ENCODE measurements at places on chromosomes 6 and 20. TPM values are rescaled to one million over a fixed set of nuclear protein-coding genes. Genes with fewer than 3 reads are reported as not detected.

FAM209A gene
- total RNA-seq: 1.7 TPM

- peaks cover 59% of the 10 kb centered on the region for H3K27me3 ChIP-seq
- H3K36me3 ChIP-seq: no peaks in the 10 kb centered on the region
- no peak overlapping the region for H3K4me3 ChIP-seq
- DNase-seq: no peak
These were observed 29.1 kb downstream of the TOX2 start for GRCh38 chr20:43943725-43944124.

GRCh38 chr6:162345051-162345511, 382.5 kb downstream of the PRKN start:
- H3K4me1 ChIP-seq: no peaks in the 10 kb centered on the region
- no peak overlapping the region for H3K27ac ChIP-seq
- H3K4me3 ChIP-seq: no peak overlapping the region
- no peaks in the 10 kb centered on the region for H3K36me3 ChIP-seq
- DNase-seq: no peak

SPDEF gene
- total RNA-seq: 0.16 TPM

- peaks cover 19% of the 10 kb centered on the region for H3K4me1 ChIP-seq
- H3K36me3 ChIP-seq: peaks cover 1% of the 10 kb centered on the region
- no peak for DNase-seq
- H3K27me3 ChIP-seq: peaks cover 23% of the 10 kb centered on the region
- no peak overlapping the region for H3K4me3 ChIP-seq
- H3K27ac ChIP-seq: no peak overlapping the region
These were observed 135.0 kb downstream of the CEBPB start for GRCh38 chr20:50325651-50326050.

- H3K27me3 ChIP-seq: peaks cover 18% of the 10 kb centered on the region
- H3K36me3 ChIP-seq: no peaks in the 10 kb centered on the region
- H3K4me1 ChIP-seq: peaks cover 16% of the 10 kb centered on the region
- no peak for DNase-seq
These were observed 73.3 kb downstream of the MRPL14 start for GRCh38 chr6:44053760-44054556.

DNA sequence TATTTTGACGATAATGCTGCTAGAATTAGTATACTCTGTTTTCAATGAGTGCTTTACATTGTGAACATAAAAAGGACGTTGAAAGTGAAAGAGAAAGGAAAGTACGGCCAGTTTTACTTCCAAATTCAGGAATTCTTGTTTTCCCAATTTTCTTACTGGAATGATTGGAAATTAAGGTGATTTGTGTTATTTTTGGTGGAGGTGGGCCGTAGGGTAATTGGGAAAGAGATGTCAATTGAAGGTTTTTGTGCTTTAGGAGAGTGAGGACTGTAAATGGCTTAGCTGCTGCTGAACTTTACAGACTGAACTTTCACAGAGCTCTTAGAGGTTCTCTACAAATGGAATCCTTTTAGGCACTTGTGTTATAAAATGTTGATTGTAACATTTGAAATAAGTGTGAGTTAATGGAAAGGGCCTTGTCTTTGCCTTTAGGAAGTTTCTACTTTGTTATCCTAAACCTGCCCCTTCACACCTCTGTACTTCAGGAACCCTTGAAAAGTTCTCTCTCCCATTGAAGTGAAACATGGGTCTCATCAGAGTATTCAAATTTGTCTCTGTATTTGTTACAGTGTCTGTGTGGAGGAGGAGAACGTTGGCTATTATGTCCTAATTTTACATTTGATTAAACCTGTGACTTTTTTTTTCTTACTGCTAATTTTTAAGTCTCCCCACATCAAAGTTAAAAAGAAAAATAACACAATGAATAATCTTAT, 256.4 kb downstream of the ARID1B start:
- H3K36me3 ChIP-seq: peaks cover 2% of the 10 kb centered on the region
- no peak for DNase-seq
- no peaks in the 10 kb centered on the region for H3K27me3 ChIP-seq
- H3K4me3 ChIP-seq: peak overlapping the region; percentile 94

GRCh38 chr6:79261666-79262065, 27.2 kb upstream of the HMGN3 start:
- no peak for DNase-seq
- peaks cover 23% of the 10 kb centered on the region for H3K27me3 ChIP-seq
- H3K27ac ChIP-seq: no peak overlapping the region
- no peaks in the 10 kb centered on the region for H3K4me1 ChIP-seq
- peaks cover 2% of the 10 kb centered on the region for H3K36me3 ChIP-seq

DNA sequence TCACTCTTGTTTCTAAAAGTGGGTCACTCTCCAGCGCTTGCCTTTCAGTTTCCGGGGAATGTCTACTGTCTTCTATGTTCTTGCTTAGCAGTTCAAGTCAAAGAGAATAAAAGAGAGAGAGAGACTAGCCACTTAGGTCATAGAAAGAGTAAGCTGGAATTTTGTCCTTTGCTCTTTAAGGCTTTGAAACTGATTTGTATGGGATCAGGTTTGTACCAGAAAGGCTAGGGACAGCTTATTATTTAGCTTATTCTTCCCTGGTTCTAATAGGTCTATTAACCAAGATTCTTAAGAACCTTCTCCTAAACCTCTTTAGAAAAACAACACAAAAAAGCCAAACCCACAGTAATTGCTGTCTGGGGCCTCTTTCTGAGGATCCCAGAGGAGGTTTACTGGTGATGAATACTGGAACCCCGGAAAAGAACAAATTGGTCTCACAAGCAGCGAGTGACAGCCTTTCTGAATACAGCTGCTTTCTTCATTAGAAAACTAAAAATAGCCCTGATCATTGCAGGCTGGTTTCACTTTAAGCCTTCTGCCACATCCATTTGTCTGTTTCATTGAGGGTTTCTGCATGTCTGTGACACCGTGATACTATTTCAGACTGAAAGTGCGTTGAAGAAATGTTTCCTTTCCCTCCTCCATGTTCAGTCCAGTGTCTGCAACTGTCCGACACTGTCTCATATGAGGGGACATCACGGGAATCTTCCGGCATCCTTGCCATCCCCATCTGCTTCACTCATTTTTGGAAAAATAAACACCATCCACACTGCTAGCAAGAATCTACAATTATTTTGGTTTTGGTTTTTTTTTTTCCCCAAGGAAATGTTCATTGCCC, 75.1 kb upstream of the ATXN1 start:
- peak overlapping the region; percentile 73 for H3K27ac ChIP-seq
- peak overlapping the region; percentile 90 for H3K4me3 ChIP-seq
- H3K36me3 ChIP-seq: no peaks in the 10 kb centered on the region
- peaks cover 20% of the 10 kb centered on the region for H3K27me3 ChIP-seq

DNA sequence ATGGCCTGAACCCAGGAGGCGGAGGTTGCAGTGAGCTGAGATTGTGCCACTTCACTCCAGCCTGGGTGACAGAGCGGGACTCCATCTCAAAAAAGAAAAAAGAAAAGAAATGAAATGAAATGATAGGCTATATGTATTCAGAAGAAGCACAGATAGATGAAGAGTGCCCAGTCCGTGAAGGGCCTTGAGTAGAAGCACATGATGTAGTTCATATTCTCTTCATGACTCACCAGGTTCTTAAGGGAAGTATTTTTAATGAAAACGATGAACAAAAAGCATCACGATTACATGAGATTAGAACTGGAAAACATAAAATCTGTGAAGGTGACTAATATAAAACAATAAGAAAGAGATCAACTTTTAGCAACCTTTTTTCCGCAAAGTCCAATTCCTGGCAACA, 29.8 kb downstream of the TPD52L1 start:
- H3K4me1 ChIP-seq: no peaks in the 10 kb centered on the region
- H3K27ac ChIP-seq: no peak overlapping the region
- H3K36me3 ChIP-seq: no peaks in the 10 kb centered on the region
- peaks cover 19% of the 10 kb centered on the region for H3K27me3 ChIP-seq
- no peak for DNase-seq

DNA sequence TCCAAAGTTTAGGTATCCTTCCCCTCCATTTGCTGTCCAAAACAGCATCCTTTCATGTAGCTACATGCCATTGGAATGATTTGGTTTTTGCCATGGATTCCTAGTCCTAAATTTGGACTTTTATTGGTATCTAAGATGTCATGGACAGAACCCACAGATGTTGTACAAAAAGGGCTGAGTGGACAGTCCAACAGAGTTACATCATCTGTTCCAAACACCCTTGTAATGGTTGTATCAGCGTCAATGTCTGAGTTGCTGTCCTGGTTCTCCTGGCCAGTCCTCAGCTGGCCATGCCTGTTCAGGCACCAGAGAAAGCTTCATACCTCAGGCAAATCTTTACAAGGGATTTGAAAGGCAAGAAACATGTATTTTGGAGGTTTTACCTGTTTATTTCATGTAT, 191.3 kb downstream of the ESR1 start:
- no peak overlapping the region for H3K27ac ChIP-seq
- no peaks in the 10 kb centered on the region for H3K36me3 ChIP-seq
- H3K4me3 ChIP-seq: no peak overlapping the region
- no peaks in the 10 kb centered on the region for H3K27me3 ChIP-seq

GRCh38 chr6:16961577-16961976, 140.3 kb upstream of the STMND1 start:
- peaks cover 34% of the 10 kb centered on the region for H3K27me3 ChIP-seq
- H3K4me3 ChIP-seq: no peak overlapping the region
- DNase-seq: no peak

DNA sequence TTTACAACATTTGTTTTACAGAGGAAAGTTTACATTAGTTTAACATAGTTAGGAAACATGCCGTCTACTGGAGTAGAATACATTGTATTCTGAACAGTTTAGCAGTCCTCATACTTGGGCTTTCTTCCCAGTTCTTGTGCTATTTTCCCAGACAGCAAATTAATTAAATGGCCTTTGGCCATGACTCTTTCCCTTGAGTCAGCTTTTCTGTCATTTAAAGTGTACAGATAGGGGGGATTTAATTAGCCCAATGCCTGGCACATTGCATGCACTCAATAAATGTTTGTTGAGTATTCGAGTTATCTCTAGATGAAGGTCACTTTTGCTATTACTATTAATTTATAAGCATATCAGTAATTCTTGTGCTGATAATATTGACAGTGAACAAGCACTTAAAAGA, 1.6 kb downstream of the TMEM244 start:
- DNase-seq: no peak
- no peaks in the 10 kb centered on the region for H3K36me3 ChIP-seq
- H3K4me1 ChIP-seq: peaks cover 17% of the 10 kb centered on the region
- H3K27ac ChIP-seq: no peak overlapping the region

GMPR gene
- total RNA-seq: not detected

PNPLA1 gene
- total RNA-seq: not detected

DNA sequence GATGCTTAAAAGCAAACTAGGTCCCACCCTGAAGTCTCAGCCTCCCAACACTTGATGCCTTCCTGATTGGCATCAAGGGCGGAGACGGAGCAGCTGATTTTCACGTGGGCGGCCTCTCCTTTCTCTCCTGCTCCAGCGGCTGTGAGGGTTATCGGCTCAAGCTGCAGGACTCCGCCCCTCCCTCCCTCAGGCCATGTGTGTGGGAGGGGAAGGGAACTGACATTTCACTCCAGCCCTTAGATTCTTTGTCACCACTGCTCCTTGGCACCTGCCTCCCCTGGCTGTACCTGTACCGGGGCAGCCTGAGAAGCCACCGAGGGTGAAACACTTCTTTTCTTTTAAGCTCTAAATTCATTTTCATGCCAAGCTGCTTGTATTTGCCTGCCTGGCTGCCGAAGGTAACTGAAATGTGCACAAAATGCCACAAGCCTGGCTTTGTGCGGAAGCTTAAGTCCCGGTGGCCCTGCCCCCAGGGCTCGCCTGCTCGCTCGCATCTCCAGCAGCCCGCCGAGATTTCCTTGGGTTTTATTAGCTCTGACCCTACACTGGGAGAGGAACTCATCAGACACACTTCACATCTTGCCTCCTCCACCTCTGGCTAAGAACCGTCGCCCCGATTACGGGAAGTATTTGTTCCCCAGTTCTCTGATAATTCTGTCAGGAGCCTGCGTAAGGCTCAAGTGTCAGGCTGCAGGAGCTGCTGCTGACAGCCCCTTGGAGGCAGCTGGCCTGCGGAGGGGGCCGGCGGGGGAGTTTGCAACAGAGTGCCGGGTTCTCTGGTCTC, 9.6 kb upstream of the CPNE5 start:
- H3K4me1 ChIP-seq: peaks cover 6% of the 10 kb centered on the region
- H3K36me3 ChIP-seq: peaks cover 13% of the 10 kb centered on the region
- H3K4me3 ChIP-seq: no peak overlapping the region
- no peak for DNase-seq
- H3K27me3 ChIP-seq: no peaks in the 10 kb centered on the region
- H3K27ac ChIP-seq: no peak overlapping the region

DNA sequence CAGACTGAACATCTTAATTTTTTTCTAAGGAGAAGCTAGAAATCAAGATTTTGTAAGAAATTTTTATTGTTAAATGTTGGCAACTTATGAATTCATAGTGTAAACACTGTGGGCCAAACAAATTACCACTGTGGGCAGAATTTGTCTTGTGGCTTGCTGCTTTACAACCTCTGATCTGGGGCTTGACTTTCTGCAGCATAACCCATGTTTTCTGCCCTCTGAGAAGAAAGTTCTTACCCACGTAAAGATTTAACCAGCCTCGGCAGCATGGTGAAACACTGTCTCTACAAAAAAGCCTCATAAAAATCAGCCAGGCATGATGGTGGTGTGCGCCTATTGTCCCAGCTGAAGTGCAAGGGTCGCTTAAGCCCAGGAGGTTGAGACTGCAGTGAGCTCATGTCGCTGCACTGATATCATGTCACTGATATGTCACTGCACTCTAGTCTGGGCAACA, 12.9 kb downstream of the ITCH start:
- no peak for DNase-seq
- H3K27me3 ChIP-seq: no peaks in the 10 kb centered on the region
- H3K4me3 ChIP-seq: no peak overlapping the region
- H3K36me3 ChIP-seq: peaks cover 2% of the 10 kb centered on the region
- no peak overlapping the region for H3K27ac ChIP-seq

TRIM10 gene
- not detected for total RNA-seq

Measured in activated T-cell treated with anti-CD3 and anti-CD28 coated beads, Interleukin-2, amount 50 U/mL, for 72 hours (primary cell).